GM13977 (cell line): ENCODE measurements at places on chromosomes 4 and X.

DNA sequence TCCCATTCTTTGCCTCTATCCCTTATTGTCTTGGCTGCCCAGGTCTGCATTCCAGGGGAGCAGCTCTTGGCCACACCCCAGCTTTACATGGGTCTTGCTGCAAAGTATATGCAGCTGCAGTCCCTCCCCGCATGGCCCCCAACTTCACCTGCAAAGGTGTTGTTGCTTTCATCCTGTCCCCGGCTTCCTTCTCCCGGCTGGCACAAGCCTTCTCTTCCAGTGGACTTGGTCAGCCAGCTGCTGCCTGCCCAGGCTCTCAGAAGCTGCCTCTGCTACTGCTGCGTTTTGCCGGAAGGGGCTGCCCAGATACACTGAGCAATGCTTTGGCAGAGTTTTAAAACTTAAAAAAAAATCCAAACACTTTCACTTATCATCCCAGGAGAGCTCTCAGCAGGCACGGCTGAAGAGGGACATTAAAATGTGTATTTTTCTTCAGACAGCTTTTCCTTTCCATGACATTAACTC lies 121.2 kb upstream of the PDLIM3 start:
- no peak for DNase-seq

GRCh38 chrX:91434351-91435168 lies at the start of gene PABPC5:
TSS of gene PABPC5 (plus strand) at chrX:91434839. CDS start at chrX:91435578, 739 bp downstream.
- no peak for DNase-seq

DNA sequence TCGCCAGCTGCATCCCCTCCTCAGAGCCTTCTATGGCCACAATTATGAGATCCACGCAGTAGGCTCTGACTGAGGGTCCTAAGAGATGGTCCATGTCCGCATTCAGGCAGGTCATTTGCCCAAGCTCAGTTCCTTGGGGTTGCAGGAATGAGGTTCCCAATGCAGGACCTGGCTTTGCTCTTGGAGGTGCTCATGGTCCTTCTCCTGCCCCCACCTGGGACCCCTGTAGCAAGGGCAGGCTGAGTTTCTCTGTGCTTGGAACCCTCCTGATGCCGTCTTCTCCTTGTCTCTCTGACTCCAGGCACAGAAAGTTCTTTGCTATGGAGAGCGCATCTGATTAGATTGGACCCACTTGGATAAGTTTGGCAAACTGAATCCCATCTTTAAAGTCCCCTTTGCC lies 16.5 kb upstream of the SHOX start:
- peak; percentile 29 for DNase-seq

GRCh38 chr4:57110640-57111511 lies 691 bp upstream of the IGFBP7 start:
- peak; percentile 60 for DNase-seq

DNA sequence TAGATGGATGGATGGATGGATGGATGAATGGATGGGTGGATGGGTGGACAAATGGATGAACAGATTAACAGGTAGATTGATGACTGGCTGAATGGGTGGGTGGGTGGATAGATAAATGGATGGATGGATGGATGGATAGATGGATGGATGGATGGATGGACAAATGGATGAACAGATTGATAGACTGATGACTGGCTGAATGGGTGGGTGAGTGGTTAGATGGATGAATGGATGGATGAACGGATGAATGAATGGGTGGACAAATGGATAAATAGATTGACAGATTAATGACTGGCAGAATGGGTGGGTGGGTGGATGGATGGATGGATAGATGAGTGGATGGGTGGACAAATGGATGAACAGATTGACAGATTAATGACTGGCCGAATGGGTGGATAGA lies 13.6 kb upstream of the AKAP17A start:
- DNase-seq, result no peak
